ENCODE measurements at places on chromosomes 1 and 21.

GRCh38 chr1:59408608-59409240 lies 111.8 kb downstream of the FGGY start:
- no peak for DNase-seq

GRCh38 chr1:107004421-107004820 lies 52.1 kb upstream of the PRMT6 start:
- no peak for DNase-seq

GRCh38 chr1:43319288-43319687 lies 18.3 kb upstream of the MPL start:
- DNase-seq = no peak

DNA sequence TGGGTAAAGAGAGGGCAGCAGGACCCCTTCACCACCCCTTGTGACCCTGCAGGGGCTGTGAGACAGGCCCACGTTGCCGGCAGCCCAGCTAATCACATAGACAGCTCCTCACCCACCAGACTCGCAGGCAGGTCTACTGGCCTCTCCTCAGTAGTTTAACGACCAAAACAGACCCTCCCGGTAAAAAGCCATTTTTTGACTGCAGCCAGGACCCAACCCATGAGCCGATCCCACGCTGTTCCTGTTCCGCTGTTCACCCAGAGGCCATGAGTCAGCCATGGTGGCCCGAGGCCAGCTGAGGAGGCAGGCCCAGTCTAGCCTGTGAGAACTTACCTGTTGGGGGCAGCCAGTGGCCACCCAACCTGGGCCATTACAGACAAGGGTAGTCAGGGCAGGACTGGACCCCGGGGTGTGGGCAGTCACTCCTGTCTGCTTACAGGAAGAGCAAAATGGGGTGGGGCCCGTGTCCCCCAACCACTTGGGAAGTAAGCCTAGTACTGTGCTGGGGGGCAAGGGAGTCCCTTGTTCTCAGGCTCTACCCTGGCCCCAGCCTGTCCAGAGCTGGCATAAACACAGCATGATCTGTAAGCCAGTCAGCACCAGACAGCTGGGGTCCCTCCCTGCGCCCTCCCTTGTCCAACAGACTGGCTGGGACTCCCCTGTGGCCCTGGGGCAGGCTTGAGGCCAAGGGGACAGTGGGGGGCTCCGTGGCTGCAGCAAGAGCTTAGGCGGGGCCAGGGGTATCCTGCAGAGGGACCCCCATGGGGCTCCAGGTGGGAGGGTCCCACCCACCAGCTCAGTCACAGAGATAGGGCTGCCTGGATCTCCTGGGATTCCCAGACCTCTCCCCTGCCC lies 61.9 kb downstream of the WNT9A start:
- DNase-seq = no peak

DNA sequence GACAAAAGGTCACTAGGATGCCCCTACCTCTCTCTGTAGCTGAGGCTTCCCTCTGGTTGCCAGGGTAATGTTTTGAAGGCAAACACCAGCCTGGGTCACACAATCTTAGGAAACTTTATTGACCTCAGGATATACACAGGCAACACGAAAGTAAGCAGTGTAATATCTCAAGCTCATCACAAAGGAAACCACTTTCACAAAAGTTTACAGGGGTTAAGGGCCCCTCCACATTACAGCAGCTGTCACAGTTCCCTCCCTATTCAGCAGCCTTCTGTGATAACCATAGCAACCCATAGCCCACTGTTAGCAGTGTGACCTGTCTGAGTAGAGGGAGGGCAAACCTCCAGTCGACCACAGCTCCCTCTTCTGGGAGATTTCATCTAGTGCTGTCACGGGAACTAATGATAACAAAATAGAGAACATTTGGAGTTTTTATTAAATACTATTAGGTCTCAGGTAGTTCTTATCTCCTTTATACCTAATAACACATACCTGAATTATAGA lies 149.8 kb downstream of the PTPRC start:
- DNase-seq = no peak

GRCh38 chr1:160416369-160416768 lies 16.0 kb downstream of the VANGL2 start:
- DNase-seq = no peak

Measured in NCI-H1436 treated with DMSO at 0.1 percent for 48 hours (cell line).